ENCODE measurements at places on chromosomes 3 and 15.

- DNase-seq, result no peak
Observed at GRCh38 chr15:88140398-88140797, 116.1 kb downstream of the NTRK3 start.

DNA sequence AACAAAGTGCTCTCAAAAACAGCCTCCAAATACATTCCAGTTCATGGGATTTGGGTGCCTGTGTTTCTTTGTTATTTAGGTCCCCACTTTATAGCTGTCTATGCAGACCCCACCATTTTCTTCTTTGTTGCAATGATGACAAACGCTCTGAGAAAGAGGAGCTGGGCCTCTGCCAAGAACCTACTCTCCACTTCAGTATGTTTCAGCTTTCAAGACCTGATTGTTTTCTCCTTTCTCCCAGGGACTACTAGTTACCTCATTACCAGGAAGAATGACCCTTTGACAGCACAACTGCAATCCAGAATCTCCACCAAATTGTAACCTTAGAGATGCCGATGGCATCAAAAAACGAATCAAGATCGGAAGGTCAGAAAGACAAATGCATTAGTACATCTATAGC lies 236.8 kb downstream of the MEIS2 start:
- no peak for DNase-seq

DNA sequence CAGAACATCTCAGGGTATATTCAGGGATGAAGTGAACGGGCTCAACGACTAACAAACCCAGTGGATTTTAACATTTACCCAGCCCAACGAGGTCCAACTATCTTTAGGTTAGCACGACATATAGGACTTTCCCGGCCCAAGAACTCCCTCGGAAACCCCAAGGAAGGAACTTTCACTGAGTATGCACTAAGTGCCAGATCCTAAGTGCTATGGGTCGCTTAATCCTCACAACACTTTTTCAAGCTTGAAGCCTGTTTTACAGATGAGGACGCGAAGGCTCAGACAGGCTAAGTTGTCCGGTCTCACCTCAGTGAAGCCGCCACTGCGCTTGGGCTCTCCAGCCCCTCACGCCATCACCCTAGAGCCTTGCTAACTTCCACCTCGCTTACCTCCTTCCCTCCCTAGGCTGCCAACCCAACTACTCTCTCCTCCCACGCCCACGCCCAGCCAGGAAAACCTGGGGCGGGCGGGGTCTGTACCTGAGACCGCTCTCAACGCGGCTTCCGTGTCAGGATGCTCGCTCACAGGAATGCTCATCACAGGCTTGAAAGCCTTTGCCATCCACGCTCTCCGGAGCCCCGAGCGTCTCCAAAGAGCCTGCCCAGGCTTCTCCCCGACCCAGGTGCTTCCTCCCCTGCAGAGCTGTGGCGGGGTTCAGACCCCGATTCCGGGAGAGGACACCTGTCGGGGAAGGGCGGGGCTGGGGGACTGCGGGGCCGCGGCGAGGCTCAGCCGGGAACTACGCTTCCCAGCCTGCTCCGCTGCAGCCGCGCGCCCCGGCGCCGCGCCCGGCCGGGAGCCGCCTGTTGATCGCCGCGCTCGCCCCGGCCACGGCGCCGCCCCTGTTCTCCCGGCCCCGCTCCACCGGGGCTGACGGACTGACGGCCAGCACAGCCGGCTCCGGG lies at the start of gene TMOD2:
Gene TMOD2 (plus strand): TSS at position 806 of the 905 bp plus-strand sequence. CDS start 14,845 bp downstream, outside the sequence.
- DNase-seq, result peak; percentile 42

GRCh38 chr3:54123776-54124196 lies 1.4 kb downstream of the CACNA2D3 start:
- DNase-seq, result no peak

DNA sequence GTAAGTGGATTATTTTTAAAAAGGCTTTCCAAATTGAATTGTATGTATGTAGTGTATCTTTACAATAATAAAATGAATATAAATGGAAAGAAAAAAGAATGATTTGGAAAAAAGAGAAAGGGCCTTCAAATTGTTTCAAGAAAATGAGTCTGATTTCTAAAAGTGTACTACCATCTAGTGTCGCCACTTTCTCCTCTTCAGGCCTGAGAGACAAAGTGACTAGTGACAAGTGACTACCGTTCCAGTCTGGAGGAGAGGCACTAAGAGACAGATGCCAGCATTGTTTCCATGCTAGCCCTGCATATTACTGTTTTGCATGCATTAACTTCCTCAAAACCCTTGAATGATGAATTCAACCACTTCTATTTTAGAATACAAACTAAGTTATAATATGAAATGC lies 39.3 kb downstream of the P3H2 start:
- no peak for DNase-seq

- no peak for DNase-seq
Observed at GRCh38 chr3:105139881-105140560, 226.7 kb upstream of the ALCAM start.

DNA sequence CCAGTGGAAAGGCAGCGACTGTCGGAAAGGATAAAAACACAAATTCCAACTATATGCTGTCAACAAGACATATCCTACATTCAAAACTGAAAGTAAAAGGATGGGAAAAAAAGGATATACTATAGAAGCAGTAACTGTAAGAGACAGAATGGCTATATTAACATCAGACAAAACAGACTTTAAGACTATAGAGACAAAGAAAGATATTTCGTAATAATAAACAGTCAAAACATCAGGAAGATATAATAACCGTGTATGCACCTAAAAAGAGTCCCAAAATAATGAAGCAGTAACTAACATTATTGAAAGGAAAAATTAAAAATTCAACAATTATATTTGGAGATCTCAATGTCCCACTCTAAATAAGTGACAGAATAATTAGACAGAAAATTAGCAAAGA lies 48.2 kb downstream of the ZNF148 start:
- DNase-seq, result no peak

GRCh38 chr3:46670000-46670890 lies 23.2 kb downstream of the ALS2CL start:
- DNase-seq, result no peak

DNA sequence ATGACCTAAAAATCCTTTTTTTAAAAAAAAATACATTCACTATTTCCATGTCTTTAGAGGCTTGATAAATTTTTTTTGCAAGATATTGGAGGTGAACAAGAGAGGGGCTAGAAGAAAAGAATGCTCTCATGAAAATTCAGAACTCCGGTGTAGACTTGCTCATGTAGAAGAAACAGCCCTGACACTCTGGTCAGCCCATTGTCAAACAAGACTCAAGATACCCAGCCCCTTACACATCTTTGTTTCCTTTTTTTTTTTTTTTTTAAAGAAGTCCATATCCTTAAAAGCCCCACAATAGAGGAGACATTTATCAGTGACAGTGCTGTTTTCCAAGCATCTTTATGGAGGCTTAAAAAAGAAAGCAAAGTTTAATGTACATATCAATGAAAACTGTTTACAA lies 196.8 kb upstream of the RORA start:
- DNase-seq, result no peak

- no peak for DNase-seq
Observed at GRCh38 chr3:63980830-63981498, 42.3 kb downstream of the PSMD6 start.

DNA sequence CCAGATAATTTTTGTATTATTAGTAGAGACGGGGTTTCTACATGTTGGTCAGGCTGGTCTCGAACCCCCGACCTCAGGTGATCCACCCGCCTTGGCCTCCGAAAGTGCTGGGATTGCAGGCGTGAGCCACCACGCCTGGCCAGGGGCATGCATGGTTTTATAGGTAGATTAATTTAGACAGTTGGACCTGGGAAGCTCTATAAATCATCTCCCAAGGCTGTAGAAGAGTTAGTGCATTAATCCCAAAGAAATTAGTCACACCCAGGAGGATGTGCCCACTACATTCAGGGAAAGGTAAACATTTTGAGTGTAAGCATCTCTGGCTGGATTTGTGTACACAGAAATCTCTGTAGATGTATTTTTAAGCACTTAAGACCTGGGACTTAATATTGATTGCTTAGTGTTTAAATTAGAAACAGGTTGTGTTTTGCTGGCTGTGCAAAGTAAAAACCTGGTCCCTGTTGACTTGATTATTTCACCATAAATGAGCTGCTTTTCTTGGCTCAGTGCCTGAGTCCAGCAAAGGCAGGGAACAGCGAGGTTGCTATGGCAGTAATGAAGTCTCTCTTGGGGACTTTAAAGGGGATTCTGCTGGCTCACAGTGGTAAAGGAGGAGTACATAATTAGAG lies 19.2 kb downstream of the EXOSC7 start:
- DNase-seq, result no peak

DNA sequence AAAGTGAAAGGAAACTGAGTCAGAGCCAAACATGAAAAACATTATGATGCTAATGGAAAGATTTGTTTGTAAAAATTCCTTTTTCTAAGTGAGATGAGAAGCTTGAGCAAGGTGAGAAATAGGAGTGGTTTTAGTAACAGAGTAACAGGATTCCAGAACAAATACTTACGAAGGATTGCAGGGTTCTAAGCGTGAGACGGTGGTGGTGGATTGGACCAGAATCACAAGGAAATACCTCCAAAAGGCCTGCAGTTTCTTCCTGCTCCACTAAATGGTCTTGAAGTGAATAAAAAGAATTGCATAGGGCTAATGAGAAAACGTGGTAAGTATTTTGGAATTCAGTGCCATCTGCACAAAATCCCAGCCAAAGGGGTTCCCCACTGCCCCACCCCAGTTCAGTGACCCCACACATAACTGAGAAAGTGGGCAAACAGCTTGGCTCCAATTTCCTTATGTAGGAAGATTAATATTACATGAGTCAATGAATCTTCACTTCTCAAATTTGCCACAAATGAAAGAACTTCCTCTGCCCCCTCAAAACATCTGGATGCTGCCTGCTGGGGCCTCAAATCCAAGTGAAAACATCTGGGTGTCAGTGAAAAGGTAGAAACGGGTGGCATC lies 283.8 kb upstream of the NR2F2 start:
- no peak for DNase-seq

GRCh38 chr15:83282776-83283137 lies 1.7 kb downstream of the BNC1 start:
- no peak for DNase-seq

DNA sequence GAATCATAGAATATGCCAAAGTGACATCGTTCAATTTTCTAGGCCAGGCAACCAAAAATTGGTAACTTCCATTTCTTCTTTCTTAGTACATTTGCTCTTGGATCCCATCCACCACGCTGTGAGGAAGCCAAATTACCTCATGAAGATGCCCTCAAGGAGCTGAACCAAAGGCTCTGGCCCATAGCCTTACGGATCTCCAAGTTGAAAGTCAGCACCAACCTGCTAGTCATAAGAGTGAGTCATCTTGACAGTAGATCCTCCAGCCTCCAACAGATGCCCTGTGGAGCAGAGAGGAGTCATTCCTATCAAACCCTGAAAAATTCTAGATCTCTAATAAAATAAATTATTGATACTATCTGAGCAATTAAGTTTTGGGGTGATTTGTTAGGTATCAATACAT lies 322.5 kb upstream of the COL8A1 start:
- DNase-seq, result no peak

DNA sequence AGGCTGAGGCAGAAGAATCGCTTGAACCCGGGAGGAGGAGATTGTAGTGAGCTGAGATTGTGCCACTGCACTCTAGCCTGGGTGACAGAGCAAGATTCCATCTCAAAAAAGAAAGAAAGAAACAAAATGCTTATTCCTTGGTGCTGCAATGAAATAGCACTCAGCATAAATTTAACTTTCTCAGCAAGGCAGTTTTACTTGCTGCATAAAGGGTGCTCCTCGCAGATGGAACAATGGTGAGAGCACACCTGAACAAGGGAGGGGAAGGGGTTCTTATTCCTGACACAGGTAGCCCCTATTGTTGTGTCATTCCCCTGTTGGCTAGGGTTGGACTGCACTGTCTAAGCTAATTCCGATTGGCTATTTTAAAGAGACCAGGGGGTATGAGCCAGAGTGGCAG lies 17.1 kb downstream of the PAK2 start:
- DNase-seq, result no peak

DNA sequence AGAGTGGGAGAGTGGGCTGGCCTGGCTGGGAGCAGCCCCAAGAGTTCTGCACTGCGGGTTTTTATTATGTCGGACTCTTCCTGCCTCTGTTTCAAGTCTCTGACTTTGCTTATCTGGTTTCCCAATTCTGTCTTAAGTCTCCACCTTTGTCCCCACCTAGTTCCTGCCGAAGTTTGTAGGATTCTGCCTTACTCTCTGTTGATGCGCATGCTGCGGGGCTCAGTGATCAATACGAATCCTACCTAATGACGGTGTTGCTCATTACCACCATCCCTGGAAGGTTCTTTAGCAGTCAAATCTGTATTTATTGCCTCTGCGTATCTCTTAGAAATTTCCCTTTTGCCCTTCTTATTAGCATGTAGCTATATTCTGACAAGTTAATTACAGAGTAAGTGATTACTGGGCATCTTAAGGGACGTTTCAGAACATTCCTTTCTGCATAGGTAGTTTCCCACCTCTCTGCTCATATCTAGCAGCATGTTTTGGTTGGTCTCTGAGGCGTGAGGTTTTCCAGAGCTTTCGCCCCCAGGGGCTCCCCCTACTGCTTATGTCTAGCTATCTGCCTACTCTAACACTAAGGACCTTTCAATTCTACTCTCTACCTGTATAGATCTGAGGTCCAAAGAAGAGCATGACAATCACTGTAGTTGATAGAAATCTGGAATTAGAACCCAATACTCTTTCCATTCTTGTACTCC lies 236.0 kb upstream of the EIF1B start:
- no peak for DNase-seq

GRCh38 chr15:101178479-101178878 lies 73.4 kb downstream of the CHSY1 start:
- no peak for DNase-seq

Data from activated CD4-positive, alpha-beta T cell treated with anti-CD3 and anti-CD28 coated beads, Interleukin-2, amount 10 ng/mL, durations not matched to agents 7 days and 5 days (primary cell).